ENCODE measurements at places on chromosomes 11 and 22. TPM values are rescaled to one million over a fixed set of nuclear protein-coding genes. Genes with fewer than 3 reads are reported as not detected.

DNA sequence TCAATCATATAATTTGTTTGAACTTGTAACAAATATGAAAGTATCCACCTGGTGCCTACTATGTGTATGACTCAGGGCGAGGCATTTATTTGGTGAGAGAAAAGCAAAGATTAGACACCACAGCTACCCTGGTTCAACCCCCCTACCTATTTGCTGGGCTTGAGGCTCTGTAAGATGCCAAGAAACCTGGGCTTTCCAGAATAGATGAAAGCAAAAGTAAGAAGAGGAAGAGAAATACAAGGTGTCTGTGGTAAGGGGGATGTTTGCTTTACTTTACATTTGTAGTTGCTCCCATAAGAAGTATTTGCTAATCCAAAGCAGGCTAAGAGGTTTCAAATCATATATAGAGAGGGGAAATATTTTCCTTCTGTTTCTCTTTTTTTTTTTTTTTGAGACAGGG is 61.7 kb downstream of the DDI1 start:
- no peak overlapping the region for H3K4me3 ChIP-seq
- DNase-seq = no peak
- peaks cover 3% of the 10 kb centered on the region for H3K27me3 ChIP-seq
- H3K36me3 ChIP-seq = no peaks in the 10 kb centered on the region
- H3K27ac ChIP-seq = no peak overlapping the region

Gene MUC5B
- total RNA-seq = not detected

- no peak for DNase-seq
- H3K4me1 ChIP-seq = no peaks in the 10 kb centered on the region
- H3K36me3 ChIP-seq = no peaks in the 10 kb centered on the region
- no peak overlapping the region for H3K27ac ChIP-seq
- no peaks in the 10 kb centered on the region for H3K27me3 ChIP-seq
Observed at GRCh38 chr11:33574331-33574730, 126.3 kb downstream of the C11orf91 start.

Gene MRGPRX4
- total RNA-seq = not detected

- DNase-seq = no peak
- no peak overlapping the region for H3K4me3 ChIP-seq
- peaks cover 4% of the 10 kb centered on the region for H3K27me3 ChIP-seq
- no peak overlapping the region for H3K27ac ChIP-seq
- H3K36me3 ChIP-seq = peaks cover 19% of the 10 kb centered on the region
- H3K4me1 ChIP-seq = peaks cover 26% of the 10 kb centered on the region
Observed at GRCh38 chr22:49983148-49984042, 22.8 kb downstream of the PIM3 start.

- no peaks in the 10 kb centered on the region for H3K36me3 ChIP-seq
- H3K27ac ChIP-seq = peak overlapping the region; percentile 84
- no peak for DNase-seq
Observed at GRCh38 chr11:73597336-73597955, 466 bp downstream of the FAM168A start.

GRCh38 chr11:133810766-133811165 is 34.5 kb downstream of the SPATA19 start:
- no peaks in the 10 kb centered on the region for H3K36me3 ChIP-seq
- H3K4me1 ChIP-seq = no peaks in the 10 kb centered on the region
- peaks cover 12% of the 10 kb centered on the region for H3K27me3 ChIP-seq
- no peak overlapping the region for H3K4me3 ChIP-seq
- DNase-seq = no peak

DNA sequence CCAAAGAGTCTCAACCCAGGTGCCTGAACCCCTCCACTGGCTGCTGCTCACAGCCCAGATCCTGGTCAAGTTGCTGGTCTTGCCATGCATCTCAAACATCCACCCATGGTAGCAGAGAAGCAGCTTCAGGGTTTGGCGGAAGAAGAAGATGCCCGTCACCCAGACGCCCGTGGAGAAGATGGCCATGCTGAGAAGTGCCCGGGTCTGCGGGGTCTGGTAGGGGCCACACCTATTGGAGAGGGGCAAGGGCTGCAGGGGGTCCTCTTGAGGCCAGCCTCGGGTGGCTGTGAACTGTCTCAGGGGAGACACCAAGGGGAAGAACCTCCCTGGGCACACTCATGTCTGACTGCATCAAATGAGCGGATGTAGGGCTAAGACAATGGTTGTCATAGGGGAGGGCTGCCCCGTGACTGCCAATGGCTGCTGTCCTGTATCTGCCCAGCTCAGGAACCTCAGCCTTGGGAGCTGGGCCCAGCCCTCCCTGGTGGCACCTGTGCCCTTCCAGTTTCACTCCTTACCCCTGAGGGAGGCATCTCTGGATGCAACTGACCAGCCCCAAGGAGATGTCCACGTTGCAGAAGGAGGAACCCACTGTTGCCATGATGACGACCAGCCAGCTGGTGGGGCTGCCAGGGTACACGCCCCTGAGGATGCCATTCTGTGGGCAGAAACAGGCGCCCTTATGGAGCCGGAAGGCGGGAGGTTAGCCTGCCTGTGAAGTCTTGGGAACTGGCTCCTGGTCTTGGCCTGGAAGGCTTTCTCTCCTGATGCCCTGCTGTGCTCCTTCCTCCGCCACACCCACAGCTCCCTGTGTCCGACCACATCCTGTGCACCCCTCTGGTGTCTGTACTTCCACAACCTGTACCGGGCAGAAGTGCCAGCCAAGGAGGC is 1.2 kb downstream of the CPT1B start:
- H3K36me3 ChIP-seq = peaks cover 25% of the 10 kb centered on the region
- no peak overlapping the region for H3K4me3 ChIP-seq

Gene OR8D1
- not detected for total RNA-seq

- DNase-seq = peak; percentile 36
- H3K36me3 ChIP-seq = no peaks in the 10 kb centered on the region
- no peaks in the 10 kb centered on the region for H3K27me3 ChIP-seq
- H3K4me1 ChIP-seq = peaks cover 29% of the 10 kb centered on the region
- peak overlapping the region; percentile 75 for H3K4me3 ChIP-seq
Observed at GRCh38 chr11:17275400-17276235, 921 bp upstream of the NUCB2 start.

DNA sequence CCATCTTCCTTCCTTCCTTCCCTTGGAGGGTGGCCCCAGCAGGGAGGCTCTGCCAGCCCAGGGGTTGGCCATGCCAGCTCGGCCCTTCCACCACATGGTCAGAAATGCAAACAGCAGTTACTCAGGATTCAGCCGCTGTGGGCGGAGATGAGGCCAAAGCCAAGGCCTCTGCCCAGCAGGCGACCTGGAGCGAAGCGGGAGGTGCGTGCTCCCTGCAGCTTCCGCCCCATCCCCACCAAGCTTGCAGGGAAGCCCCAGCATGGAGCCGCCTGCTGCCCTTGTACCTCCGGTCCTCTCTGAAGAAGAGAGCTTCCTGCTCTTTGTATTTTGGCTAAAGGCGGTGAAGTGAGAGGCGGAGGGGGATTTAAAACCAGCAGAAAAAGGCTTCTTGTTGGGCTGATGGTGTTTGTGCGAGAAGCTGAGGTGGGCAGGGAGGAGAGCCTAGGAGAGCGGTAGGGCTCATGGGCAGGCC is 50.4 kb downstream of the ANO1 start:
- no peaks in the 10 kb centered on the region for H3K4me1 ChIP-seq
- H3K27me3 ChIP-seq = no peaks in the 10 kb centered on the region
- no peak overlapping the region for H3K27ac ChIP-seq
- H3K4me3 ChIP-seq = no peak overlapping the region
- H3K36me3 ChIP-seq = no peaks in the 10 kb centered on the region

DNA sequence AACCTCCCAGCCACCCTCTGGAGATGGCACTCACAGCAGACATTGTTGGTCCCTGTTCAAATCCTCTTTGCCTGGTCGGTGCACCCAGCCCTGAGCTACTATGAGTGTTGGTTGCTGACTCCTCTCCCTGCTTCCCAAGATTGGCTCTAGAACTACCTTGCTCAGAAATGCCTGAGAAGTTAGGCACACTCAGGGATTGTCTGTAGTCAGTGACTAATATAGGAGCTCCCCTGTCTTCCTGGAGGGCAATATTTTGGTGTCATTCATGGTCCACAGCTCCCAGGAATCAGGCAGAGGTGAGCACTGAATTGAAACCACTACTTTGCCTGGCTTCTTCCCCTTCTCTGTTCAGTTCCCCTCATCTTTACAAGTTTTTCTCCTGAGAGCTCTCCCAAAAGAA is 325.9 kb downstream of the MIAT start:
- H3K4me1 ChIP-seq = no peaks in the 10 kb centered on the region
- no peaks in the 10 kb centered on the region for H3K36me3 ChIP-seq
- DNase-seq = no peak
- H3K4me3 ChIP-seq = no peak overlapping the region
- H3K27ac ChIP-seq = no peak overlapping the region

DNA sequence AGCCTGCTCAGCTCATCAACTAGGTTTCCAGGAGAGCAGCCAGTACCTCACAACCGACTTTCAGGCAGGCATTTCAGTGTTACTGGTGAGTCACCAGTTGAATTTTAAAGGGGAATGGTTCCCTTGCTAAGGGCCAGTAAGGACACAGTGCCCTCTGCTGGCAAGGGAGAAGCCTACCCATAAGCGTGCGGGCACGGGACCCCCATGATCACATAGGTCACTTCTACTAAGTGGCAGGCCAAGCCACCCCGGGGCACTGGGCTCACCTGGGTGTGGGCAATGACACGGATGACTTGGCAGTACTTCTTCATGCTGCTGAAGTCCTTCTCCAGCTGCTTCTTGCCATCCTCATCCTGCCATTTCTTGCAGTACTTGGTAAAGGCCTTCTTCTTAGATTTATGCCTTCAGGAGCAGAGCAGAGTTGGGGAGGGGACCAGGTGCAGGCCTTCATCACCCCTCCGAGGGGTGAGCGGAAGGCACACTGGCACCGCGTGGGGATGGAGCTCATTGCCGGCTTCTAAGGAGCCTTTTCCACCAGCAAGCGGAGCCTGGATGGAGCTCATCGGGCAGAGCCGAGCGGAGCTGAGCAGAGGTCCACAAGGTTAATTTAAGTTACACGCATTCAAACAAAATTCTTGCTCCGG is 2.9 kb downstream of the RPL3 start:
- peak; percentile 91 for DNase-seq
- H3K27ac ChIP-seq = peak overlapping the region; percentile 100
- peaks cover 44% of the 10 kb centered on the region for H3K4me1 ChIP-seq
- H3K36me3 ChIP-seq = peaks cover 74% of the 10 kb centered on the region
- H3K27me3 ChIP-seq = no peaks in the 10 kb centered on the region

Gene OR52B6
- total RNA-seq = not detected

GRCh38 chr22:45651931-45652528 is 19.6 kb upstream of the ATXN10 start:
- H3K27me3 ChIP-seq = no peaks in the 10 kb centered on the region
- DNase-seq = no peak
- H3K4me1 ChIP-seq = no peaks in the 10 kb centered on the region
- no peak overlapping the region for H3K27ac ChIP-seq
- H3K36me3 ChIP-seq = no peaks in the 10 kb centered on the region

- DNase-seq = no peak
- peaks cover 15% of the 10 kb centered on the region for H3K4me1 ChIP-seq
- peaks cover 5% of the 10 kb centered on the region for H3K36me3 ChIP-seq
- H3K27me3 ChIP-seq = no peaks in the 10 kb centered on the region
- no peak overlapping the region for H3K4me3 ChIP-seq
Observed at GRCh38 chr22:46241396-46242007, 8.6 kb downstream of the CDPF1 start.

Gene PCSK7
- total RNA-seq = 97.6 TPM

GRCh38 chr11:120216426-120217102 is 5.7 kb downstream of the OAF start:
- peaks cover 3% of the 10 kb centered on the region for H3K4me1 ChIP-seq
- no peaks in the 10 kb centered on the region for H3K27me3 ChIP-seq
- H3K36me3 ChIP-seq = no peaks in the 10 kb centered on the region
- H3K4me3 ChIP-seq = no peak overlapping the region
- no peak overlapping the region for H3K27ac ChIP-seq

GRCh38 chr11:117838901-117839300 is 14.4 kb upstream of the FXYD2 start:
- H3K36me3 ChIP-seq = no peaks in the 10 kb centered on the region
- H3K27ac ChIP-seq = no peak overlapping the region
- no peak for DNase-seq
- no peak overlapping the region for H3K4me3 ChIP-seq
- no peaks in the 10 kb centered on the region for H3K27me3 ChIP-seq
- H3K4me1 ChIP-seq = no peaks in the 10 kb centered on the region

DNA sequence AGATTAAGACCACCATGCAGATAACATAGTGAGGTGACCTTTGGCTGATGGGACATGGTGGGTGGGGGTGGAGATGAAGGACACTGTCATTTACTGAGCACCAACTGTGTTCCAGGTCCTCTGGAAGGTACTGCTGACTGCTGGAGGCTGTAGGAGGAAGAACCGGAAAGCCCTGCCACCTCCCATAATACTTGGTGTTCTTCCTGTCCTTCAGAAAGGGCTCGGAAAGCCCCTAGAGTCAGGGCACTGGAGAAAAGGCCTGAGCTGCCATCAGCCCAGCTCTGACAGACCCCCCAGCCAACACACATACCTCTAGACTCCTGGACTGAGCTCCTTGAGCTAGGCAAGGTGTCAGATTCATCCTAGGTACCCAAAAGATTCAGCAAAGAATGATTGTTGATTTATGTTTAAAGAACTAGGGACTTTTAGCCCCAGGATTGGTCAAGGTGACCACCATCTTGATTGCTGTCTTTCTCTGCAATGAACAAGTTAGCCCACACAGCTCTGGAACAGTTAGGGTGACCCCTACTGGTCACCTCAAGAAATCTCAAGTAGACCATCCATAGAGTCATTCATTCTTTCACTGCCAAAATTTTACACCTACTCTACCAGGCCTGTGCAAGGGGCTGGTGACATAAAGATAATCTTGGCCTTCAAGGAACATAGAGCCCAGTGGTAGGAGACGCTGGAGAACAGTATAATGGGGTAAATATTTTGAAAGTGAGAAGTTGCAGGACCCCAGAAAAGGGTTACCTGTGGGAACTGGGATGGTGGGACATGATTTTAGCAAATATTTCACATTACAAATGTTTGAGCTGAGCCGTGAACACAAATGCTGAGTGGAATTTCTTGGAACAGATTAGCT is 39.4 kb downstream of the IRAG1 start:
- DNase-seq = peak; percentile 48
- H3K4me3 ChIP-seq = no peak overlapping the region
- no peaks in the 10 kb centered on the region for H3K36me3 ChIP-seq
- no peaks in the 10 kb centered on the region for H3K27me3 ChIP-seq

DNA sequence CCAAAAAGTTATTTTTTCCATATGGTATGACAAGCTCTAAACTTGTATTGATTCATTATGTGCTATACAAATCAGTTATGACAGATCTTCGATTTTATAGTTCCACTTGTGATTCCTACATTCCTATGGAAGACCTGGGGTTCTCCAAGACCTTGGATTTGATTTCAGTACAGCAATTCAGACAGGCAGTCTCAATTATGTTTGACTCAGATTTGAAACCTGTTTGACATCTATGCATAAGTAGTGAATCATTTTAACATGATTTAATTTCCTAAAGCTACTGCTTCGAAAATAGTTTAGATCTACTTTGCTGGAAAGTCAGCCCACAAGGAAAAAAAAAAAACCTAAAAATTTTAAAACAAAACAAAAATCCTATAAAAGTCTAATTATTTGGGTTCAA is 820.4 kb downstream of the LUZP2 start:
- no peak overlapping the region for H3K27ac ChIP-seq
- H3K27me3 ChIP-seq = no peaks in the 10 kb centered on the region
- H3K4me1 ChIP-seq = no peaks in the 10 kb centered on the region
- no peak for DNase-seq
- no peak overlapping the region for H3K4me3 ChIP-seq

All from activated naive CD4-positive, alpha-beta T cell treated with anti-CD3 and anti-CD28 coated beads for 36 hours (primary cell).